ENCODE measurements at places on chromosomes 5 and 9.

GRCh38 chr5:90479611-90480385 is 5.1 kb downstream of the POLR3G start:
- DNase-seq: no peak

GRCh38 chr5:34690301-34690700 is 34.2 kb downstream of the RAI14 start:
- DNase-seq: no peak

GRCh38 chr9:93008457-93008856 is 50.0 kb upstream of the SUSD3 start:
- no peak for DNase-seq

DNA sequence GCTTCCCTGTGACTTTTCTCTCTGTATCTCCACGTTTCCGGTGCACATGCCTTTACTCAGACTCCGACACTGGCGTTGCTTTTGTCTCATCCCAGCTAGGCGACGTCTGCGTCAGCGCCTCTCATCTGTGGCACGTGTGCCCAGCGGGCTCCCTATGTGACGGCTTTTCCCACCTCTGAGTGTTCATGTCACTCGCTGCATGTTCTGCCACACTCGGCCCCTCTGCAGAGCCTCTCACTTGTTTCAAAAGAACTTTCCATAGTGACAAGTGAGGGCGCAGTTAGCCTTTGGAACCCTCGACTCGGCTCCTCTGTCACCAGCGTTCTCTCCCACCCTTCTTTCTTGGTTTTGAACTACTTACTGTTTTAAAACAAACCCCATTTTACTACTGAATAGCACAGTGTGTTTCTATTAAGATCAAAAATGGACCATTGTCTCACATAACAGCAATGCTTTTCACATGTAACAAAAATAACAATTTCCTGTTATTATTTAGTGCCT is 113.4 kb upstream of the CACNA1B start:
- DNase-seq: no peak

All from stimulated activated CD8-positive, alpha-beta memory T cell treated with anti-CD3 and anti-CD28 coated beads, Interleukin-7, amount 100 ng/mL, for 24 hours (primary cell).